Activated CD8-positive, alpha-beta memory T cell treated with anti-CD3 and anti-CD28 coated beads for 4 hours (primary cell): ENCODE measurements at places on chromosomes 12 and 14.

GRCh38 chr14:94427016-94427613 lies 25.5 kb downstream of the SERPINA11 start:
- no peak for DNase-seq

DNA sequence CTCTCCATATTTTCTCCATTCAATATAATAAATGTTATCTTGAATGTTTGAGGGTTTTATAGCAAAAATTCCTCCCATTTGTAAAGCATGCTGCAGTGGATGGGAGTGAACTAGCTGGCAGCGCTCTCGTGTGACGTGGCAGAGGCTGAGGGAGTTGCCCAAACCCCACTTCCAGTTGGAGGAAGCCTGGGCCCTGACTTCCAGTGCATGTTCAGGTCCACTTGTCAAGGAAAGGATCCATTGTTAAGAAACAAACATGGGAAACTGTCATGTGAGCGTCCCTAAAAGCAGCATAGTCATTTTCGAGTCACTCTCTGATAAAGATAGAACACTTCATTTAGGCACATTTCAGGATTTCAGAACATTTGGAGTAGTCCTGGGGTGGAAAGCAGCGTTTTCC lies 116.6 kb downstream of the SLC25A47 start:
- no peak for DNase-seq

- DNase-seq = no peak
Measured at GRCh38 chr14:92021523-92021922, 18.3 kb downstream of the TRIP11 start.

GRCh38 chr12:102302553-102302952 lies 104.9 kb upstream of the PMCH start:
- no peak for DNase-seq

- no peak for DNase-seq
Measured at GRCh38 chr14:73339846-73340595, 102.7 kb downstream of the PAPLN start.

DNA sequence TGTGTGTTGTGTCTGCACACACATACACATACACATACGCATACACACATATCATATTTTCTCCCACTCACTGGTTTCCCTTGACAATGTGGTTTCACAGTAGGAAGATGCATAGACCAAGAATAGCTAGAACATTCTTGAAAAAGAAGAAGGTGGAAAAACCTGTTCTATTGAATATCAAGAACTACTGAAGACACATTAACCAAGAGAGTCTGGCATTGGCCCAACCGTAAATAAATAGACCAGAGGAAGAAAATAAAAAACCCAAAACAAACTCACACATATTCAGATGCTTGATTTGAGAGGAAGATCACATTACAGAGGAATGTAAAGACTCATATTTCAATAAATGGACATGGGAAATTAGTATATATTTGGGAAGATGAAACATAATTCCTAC lies 311.3 kb downstream of the FOXG1 start:
- no peak for DNase-seq

- DNase-seq = no peak
Measured at GRCh38 chr12:12796171-12796570, 10.7 kb downstream of the APOLD1 start.

DNA sequence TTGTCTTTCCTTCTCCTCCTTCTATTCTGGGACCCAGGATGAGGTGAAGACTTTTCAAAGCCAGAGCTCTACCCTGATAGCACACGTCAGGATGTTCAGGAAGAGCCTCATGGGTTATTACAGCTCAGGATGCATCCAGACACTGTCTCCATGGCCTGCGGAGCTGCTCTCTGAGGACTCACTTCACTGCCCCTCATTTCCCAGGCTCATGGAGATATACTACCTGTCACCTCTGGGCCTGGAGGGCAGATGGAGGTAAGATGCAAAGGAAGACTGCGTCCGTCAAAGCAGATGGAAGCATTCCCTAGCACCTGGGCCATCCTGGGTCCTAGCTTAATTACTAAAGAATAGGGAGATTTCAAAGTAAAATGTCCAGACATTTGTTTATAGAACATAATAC lies 32.6 kb downstream of the STON2 start:
- DNase-seq = no peak

GRCh38 chr14:22657861-22658260 lies 13.7 kb upstream of the OR6J1 start:
- no peak for DNase-seq

DNA sequence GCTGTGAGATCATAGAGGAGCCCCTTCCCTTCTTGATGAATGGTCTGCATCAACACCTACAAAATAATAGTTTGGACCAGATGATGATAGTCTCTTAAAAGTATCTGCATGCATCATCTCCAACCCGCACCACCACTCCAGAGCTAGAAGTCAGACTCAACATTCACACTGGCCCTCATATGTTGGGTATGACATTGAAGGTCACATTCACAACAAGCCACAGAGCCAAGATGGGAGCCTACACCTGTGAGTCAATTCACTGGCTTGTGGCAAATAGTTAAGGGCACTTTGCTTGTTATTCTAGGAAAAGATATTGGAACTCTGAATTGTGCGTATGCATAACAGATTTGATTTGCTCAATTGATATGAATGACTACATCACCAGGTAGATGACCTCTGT lies 1197.9 kb downstream of the VRK1 start:
- DNase-seq = no peak

GRCh38 chr12:89189448-89189847 lies 162.9 kb downstream of the DUSP6 start:
- DNase-seq = no peak

DNA sequence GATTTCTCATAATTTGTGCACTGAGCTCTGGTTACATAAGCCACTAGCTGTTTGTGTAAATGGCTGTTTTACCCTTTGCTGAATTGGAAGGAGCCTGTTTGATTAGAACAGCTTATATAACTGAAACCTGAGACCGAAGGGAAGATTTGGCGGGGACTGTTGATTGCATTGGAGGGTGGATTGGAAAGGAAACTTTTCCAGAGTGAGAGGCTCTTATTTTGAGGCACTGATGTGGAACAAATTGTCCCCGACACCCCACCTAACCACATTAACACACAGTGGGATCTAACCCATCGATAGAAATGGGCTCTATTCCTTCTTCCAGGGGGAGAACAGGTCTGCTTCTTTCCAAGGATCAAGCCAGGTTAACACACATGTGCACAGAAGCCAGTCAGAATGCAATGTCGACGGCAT lies 51.7 kb downstream of the TMEM30B start:
- DNase-seq = no peak

DNA sequence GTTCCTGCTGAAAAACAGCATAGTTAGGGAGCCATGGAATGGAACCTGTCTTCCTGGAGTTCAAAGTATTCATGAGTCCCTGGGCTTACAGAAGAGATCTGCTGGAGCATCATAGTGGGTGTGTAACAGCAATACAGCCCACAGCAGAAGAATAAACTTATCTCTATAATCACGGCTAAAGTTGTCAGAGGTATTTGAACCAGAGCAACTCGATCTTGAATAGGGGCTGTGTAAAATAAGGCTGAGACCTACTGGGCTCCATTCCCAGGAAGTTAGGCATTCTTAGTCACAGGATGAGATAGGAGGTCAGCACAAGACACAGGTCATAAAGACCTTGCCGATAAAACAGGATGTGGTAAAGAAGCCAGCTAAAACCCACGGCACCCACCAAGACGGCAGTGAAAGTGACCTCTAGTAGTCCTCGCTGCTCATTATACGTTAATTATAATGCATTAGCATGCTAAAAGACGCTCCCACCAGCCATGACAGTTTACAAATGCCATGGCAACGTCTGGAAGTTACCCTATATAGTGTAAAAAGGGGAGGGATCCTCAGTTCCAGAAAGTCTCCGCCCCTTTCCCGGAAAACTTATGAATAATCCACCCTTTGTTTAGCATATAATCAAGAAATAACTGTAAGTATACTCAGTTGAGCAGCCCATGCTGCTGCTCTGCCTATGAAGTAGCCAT lies 223.4 kb downstream of the PCNX1 start:
- DNase-seq = no peak

GRCh38 chr14:92495027-92495426 lies 18.6 kb upstream of the RIN3 start:
- no peak for DNase-seq

GRCh38 chr14:100892496-100893227 lies 10.9 kb downstream of the RTL1 start:
- DNase-seq = no peak

- no peak for DNase-seq
Measured at GRCh38 chr12:132529156-132529839, 39.3 kb downstream of the FBRSL1 start.

DNA sequence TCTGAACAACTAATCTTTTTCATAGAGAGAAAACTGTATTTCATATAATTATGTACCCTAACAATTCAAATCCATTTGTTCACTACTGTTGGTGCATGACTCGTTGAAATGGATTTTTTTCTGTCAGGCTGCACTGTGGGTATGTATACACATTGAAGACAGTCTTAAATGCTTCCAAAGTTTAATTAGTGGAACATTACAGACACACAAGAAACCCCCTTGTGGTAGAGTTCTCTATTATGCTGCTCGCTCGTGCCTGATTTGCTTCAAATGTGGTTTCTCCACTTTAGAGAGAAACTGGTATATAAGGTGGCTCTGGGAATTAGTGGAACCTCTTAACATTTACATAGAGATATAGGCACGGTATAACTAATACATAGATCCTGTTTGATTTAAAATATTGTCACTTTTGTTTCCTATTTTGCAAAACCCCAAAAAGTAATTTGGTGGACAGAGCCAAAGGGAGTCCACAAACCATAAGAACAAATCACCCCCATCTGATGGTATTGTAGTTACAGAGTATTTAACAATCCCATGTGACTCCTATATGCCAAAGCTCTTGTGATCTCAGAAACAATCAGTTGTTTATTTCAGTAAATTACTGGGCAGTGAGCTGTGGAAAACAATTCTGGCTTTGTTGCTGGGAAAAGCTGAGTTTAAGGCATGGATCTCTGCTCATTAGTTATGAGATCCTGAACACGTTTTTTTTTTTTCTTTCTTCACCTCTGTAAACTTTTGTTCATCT lies 159.5 kb downstream of the BRMS1L start:
- no peak for DNase-seq

- no peak for DNase-seq
Measured at GRCh38 chr12:77894556-77894955, 63.9 kb downstream of the NAV3 start.

DNA sequence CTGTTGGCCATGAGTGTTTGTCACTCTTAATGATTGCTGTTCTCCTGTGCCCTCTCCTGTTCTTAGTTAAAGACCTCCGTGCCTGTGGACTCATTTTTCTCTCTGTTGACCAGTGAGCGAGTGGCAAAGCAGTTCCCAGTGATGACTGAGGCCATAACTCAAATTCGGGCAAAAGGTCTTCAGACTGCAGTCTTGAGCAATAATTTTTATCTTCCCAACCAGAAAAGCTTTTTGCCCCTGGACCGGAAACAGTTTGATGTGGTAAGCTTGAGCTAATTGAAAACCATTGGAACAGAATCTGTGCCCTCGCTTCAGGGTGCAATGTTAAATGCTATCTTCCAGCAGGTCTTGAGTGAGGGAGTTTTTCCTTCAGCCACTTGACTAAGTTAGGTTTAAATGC lies 19.8 kb downstream of the ACAD10 start:
- no peak for DNase-seq

DNA sequence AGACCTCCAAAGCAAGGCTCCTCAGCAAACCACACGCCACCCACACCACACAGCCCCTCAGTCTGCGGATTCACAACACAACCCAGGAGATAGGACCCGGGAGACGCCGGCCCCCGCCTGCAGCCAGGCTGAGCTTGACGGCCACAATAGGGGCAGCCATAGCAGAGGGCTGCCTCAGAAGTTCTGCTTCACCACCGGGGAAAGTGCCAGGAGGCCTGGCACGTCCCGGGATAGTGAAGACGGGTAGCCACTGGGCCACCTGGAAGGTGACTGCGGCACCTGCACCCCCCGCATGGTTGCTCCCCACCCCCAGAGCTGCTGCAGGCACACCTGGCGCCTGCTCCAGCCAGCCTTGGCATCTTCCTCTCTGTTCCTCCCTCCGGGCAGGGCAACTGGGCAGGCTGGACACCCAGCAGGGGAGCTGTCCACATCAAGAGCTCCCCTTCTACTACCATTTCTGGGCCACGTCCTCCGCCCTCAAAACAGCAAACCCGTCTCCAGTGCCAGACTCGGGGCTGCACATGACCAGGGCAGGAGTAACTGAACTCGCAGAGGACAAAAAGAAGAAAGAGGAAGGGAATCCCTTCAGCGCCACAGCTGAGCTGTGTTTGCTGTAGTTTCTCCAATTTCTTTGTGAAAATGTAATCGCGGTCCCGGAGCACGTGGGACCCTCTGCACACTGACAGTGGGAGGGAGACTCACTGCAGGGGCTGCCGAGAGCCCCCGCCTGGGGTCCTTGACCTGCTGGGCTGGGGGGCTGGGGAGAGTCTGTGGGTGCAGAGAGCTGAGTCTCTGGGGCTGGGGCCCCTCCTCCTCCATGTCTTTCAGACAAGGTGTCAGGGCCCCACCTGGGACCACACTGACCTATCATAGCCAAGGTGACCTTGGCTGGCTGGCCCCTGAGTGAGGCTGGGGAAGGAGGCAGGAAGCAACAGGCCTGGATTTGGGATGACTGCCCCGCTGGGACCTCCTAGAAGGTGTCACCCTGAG lies 74.2 kb upstream of the C14orf180 start:
- no peak for DNase-seq

- no peak for DNase-seq
Measured at GRCh38 chr12:68790081-68790951, 17.7 kb upstream of the MDM2 start.

DNA sequence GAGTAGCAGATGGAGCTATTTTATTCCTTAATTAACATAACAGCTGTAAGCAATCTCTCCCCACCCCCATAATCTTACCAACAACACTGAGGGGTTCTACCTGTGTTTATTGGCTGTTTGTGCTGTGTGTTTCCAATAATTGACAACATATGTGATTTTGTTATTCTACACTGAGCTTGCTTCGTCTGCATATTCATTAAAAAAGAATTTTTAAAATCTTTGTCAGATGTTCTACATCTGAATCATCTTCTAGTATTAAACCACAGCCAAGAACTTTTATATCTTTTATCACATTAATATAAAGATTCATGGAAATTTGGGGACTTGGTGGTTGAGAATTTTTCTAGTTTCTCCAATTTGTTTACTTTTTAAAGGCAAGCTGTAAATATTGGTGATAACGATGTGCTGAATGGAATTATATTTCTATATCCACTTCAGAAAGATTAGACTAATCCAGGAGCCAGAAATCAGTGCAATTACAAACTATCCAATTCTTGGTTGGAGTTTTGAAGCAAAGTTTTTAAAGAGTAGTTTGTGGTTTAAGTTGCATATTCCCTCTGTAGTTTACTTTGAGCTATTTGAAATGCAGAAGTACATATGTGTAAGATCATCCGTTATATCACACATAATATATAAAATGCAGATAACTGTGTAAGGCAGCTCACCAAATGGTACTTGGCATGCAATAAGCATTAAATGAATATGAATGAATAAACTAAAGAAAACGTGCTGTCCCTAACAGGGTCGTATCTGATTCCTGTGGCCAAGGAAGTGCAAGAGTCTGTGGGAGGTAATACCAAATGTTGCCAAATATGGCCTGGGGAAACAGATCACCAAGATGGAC lies 206.9 kb downstream of the PELI2 start:
- no peak for DNase-seq
